ENCODE measurements at places on chromosomes 3 and 15.

DNA sequence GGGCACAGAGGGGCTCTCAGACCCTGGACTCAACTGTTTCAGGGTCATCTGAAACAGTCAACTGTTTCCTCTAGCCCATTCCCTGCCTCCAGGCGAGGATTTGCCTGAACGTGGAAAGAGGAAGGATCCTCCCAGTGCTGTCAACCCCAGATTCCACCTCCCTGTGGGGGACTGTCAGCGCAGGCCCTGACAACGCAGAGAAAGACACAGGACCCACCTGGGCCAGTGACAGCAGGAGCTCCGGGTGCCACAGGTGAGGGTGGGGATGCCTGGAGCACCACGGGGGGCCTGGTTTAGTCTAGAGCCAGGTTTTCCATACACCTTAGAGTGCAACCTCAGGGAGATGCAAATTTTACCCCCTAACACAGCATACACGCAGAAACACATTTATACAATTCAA lies 19.5 kb upstream of the LAMP3 start:
- no peak for DNase-seq

- DNase-seq: no peak
These were observed 6.7 kb downstream of the PAQR5 start for GRCh38 chr15:69305204-69305931.

DNA sequence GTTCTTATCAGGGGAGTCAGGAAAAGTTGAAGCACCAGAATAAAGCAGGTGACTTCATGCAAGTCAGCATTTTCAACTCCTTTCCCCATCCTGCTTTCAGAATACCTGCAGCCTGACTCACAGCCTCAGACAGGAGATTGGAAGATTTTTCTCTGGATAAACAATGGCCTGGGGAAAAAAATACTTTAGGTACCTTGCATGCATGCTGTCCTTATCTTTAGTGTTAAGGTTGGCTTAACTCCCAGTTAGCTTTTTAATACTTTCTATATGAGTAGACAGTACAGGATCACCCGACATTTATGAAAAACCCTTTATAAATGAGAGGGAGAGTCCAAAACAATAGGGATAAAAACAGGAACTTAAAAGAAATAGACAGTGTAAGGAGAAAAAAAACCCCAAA lies 53.6 kb downstream of the PAK2 start:
- DNase-seq: no peak

DNA sequence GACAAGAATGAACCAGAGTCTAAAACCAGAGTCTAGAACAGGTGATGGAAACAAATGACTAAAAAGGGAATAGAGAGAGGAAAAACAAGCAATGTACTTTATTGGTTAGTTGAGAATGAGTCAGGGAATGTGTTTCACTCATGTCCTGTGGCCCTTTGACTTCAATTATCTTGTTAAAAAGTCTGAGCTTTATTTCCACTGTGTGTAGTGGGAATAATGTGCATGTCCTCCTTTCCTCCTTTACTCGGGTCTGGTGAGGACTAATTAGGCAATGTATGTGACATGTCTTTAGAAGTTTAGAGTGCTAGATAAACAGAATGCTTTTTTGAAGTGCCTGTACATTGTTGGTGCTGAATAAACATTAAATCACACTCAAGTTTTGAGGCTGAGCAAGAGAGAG lies 21.3 kb downstream of the LSAMP start:
- no peak for DNase-seq

- no peak for DNase-seq
These were observed 25.2 kb downstream of the PML start for GRCh38 chr15:74019734-74020133.

- DNase-seq: no peak
These were observed 620.9 kb upstream of the UBE2E2 start for GRCh38 chr3:22582266-22582665.

DNA sequence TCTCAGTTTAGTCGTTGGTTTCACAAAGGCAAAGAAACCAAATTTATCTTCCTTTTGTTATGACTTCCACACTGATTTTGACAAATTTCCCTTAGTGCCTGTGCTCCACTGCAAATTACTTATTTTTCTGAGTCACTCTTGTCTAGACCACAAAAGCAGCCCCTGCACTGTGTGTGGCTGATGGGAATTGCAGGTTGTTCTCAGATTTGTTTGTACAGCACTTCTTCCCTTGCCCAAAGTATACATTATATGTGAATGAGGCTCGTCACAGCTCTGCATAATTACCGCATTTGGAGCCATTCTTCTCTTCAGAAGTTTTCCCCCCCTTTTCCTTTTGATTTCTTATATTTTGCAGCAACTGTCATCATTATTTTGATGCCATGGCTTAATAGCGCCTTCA lies 354.2 kb upstream of the IL12A start:
- no peak for DNase-seq

Measured in stimulated activated CD8-positive, alpha-beta memory T cell treated with anti-CD3 and anti-CD28 coated beads, Interleukin-4, amount 100 ng/mL, for 1 hour (primary cell).